ENCODE measurements at places on chromosomes 4 and X.

DNA sequence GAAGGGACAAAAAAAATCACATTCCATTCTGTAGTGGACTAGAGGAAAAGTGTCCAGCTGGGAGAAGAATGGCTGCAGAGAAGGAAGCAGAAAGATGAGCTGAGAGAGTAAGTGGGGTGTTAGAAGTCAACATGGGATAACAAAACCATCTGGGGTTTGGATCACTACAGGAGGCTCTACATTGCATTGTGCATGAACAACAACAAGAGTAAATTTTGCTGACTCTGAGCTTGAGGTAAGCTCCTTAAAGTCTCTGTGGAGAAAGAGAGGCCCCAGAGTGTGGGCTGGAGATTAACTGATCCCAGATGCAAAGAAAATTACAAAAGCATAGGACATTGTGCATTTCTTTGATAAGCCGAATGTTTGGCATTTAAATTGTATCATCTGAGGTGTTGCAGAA, 128.9 kb downstream of the UGT8 start:
- DNase-seq, result no peak

DNA sequence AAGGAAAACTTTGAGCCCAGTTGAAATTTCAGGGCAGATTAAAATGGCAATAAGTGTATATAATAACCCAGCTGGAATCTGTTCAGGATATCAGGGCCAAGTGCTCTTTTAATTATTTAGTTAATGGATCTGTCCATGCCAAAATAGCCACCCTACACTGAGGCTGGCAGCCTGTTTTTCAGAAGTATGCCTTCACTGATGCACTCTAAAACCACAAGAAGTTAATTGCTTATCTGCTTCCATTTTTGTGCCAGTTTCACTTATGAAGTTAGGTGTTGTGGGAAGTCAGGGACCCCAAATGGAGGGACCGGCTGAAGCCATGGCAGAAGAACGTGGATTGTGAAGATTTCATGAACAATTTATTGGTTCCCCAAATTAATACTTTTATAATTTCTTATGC, 960.3 kb downstream of the C4orf33 start:
- no peak for DNase-seq

- no peak for DNase-seq
Observed at GRCh38 chr4:163949976-163950601, 455.6 kb downstream of the TMA16 start.

GRCh38 chrX:110477593-110478228, 119.1 kb downstream of the RTL9 start:
- peak; percentile 9 for DNase-seq
